ENCODE measurements at places on chromosomes 7 and 10.

DNA sequence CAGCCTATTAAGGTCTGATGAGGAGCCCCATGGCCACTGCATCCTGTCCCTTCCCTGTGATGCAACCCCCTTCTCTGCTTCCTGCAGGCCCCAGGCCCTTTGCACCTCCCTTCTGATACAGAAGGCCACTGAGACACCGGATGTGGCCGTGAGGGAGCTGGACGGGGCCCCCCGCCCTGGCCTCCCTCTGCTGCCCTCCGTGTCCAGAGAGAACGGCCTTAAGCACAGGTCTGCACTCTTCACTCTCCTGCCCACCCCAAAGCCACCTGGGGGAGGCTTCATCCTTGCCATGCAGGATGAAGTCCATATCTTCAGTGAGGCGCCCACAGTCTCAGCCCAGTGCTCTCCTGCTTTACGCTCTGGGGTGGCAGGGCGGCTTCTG is 86.9 kb upstream of the GNA12 start:
- no peak for DNase-seq

- DNase-seq, result peak; percentile 77
Observed at GRCh38 chr10:87092861-87093631, 1.6 kb downstream of the GLUD1 start.

DNA sequence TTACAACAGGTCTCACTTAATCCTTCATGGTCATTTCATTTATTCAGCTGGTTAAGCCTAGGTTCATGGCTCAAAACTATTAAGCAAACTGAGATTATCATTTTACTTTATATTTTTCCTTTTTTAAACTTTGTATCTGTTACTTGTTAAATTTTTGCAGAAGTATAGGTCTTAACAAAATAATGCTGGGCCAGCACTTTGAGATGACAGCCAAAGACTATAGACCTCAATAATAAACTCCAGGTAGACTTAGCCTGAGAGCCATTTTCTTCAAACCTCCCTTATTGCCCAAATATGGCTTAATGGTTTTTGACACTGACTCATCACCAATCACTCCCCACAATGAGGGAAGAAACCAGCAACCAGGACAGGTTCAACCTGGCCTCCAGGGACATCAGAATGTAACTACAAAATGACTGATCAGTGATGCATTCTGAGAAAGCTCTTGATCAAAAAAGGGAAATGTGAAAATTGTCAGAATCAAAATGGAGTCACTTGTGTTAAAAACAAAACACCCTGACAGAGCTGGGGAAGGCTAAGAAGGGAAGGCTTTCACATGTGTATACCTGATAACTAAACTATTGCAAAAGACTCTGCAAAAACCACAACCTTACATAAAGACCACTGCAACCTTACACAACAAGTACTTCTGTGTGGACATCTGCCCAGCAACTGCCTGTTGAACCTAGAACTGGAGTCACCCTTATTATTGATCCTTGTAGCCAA is 2.1 kb upstream of the CCDC126 start:
- peak; percentile 22 for DNase-seq

DNA sequence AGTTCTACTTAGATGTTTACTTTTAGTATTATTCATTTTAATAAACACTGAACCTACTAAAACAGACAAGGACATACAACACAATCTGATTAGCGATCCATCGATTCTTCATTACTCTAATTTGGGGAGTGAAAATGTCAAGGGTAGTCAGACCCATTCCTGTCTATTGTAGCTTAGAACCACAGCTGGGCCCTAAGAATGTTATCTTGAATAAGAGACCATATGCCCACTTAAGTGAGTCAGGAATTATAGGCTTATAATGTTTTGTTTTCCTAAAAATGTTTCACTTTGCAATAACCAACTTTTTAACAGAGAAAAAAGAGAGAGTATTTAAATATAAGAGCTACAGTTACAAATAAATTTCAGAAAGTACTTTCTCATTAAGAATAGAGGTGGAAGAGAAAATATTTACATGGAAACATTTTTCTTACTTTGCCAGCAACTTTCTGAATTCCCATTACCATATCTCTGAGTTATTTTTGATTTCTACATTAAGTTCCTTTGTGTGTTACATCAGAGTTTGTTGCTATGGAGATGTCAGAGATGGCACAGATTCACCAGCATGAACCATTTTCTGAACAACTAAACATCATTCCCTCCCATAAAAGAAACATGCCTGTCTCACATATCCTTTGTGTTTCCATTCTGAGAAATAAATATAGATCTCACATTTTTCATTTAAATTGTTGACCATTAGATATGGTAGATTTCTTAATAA is 75.4 kb upstream of the SLC13A1 start:
- no peak for DNase-seq

GRCh38 chr10:132357286-132358058 is 25.5 kb downstream of the LRRC27 start:
- DNase-seq, result no peak

GRCh38 chr7:130363026-130363847 is 17.1 kb upstream of the CPA1 start:
- DNase-seq, result peak; percentile 88

GRCh38 chr10:69869291-69869961 is 67.7 kb downstream of the COL13A1 start:
- no peak for DNase-seq

DNA sequence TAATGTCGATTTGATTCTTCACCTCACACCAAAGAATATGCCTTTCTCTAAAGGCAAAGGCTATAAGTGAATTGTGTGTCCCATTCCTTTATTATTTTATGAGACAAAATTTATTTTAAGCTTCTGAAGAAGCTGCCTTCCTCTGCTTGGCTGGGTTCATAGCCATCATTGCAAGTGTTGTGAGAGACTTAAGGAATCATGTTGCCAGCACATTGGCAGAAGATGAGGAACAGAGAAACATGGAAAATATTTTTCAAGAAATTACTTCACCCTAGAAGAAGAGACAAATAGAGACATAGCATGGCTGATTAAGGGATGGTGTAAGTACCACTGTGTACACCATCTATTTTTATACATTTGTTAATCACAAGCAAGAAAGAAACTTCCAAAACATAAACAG is 230.1 kb upstream of the SEMA3E start:
- DNase-seq, result no peak

DNA sequence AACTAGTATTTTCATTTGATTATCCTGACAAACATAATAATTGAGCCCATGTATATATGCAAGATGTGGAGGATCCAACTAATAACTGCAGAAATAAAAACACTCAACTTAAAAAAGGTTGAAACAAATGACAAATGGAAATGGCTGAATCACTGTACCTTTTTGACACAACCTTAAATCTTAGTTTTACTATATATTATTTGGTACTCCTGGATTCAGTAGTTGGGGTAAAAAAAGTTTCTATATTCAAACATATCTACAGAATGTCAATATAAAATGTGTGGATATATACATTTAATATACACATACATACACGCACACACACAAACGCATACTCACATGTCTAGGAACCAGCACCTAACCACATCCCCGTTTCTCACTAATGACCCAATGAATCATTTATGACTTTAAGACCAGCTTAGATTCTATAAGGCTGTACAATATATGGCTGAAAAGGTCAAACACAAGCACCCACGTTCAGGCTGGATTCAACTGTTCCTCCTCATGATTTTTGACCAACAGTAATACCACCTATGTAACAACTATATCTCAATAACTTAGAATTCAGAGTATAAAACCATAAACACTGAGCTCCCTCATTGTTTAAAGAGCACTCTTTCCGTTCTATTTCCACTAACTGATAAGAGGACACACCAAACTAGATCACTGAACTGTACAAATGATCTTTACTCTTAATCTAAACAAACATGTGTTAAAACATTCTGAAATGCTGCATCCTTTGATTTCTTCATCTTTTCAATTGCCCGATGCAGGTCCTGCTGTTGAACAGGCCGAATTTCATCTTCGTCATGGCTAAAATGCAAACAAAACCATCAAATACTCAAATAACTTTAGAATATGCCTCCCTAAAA is 63.8 kb downstream of the ATAD1 start:
- DNase-seq, result no peak

- no peak for DNase-seq
Observed at GRCh38 chr7:17374654-17375053, 76.2 kb downstream of the AHR start.

DNA sequence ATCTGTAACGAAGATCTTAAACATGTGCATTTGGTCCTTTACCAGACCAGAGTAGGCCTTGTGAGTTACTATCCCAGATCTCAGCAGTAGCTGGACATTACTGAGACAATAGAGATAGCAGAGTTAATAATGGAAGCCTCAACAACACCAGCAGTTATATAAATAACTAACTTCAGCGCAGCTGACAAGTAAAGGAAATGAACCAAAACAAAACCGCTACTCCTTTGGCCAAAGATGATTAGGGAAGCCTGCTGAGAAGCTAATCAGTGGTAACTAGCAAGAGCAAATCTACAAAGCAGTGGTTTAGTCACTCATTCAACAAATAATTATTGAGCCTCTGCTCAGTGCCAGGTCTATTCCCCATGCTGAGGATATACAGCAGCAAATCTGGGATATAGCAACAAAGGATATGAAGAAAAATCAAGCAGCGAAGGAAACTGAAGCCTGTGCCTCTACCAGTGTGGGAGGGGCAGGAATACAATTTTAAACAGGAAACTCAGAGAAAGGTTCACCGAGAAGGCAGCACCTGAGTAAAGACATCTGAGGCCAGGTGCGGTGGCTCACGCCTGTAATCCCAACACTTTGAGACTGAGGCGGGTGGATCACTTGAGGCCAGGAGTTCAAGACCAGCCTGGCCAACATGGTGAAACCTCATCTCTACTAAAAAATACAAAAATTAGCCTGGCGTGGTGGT is 103.6 kb downstream of the ELMO1 start:
- DNase-seq, result no peak

DNA sequence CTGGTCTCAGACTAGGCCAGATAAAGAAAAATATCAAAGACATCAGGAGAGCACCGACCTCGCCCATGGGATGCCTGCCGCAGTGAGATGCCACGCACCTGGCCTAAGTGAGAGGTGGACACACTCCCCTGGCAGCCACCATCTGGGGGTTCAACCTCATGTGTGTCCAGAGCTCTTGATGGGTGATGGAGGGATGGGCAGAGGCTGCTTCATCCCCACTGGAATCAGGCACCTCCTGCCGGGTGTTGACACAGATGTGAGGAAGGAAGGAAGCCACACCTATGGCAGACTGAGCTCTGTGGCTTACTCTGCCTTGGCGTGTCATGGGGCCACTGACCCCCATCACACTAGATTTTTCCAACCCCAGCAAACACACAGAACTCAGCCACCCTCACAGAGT is 11.4 kb downstream of the ZNF488 start:
- no peak for DNase-seq

- DNase-seq, result no peak
Observed at GRCh38 chr7:135159359-135160085, 11.0 kb downstream of the CYREN start.

GRCh38 chr10:125206623-125207022 is 46.3 kb upstream of the CTBP2 start:
- DNase-seq, result no peak

DNA sequence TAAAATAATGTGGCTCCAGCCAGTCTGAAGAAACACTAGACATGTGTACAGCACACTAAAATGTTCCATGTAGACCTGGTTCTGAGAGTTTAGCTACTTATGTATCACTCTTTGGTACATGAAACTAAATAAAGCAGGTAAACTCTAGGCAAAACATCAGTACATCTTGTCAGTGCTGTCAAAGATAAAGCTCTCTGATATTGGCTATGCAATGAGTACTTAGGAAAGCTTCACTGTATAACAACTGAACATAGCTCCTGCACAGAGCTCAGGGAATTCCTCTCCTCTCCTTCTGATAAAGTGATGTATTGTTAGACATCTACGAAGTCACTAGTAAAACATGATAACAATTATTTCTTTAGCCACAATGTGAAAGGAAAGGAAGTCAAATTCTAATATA is 3.5 kb downstream of the LRRN3 start:
- DNase-seq, result no peak
